Fibroblast of villous mesenchyme (primary cell): ENCODE measurements at places on chromosomes 11 and 22. TPM values are rescaled to one million over a fixed set of nuclear protein-coding genes. Genes with fewer than 3 reads are reported as not detected.
A peak's percentile ranks its signal among the peaks of the same experiment; 100 is the strongest.

- no peak for DNase-seq
These were observed 21.8 kb upstream of the RASD2 start for GRCh38 chr22:35518811-35519210.

DNA sequence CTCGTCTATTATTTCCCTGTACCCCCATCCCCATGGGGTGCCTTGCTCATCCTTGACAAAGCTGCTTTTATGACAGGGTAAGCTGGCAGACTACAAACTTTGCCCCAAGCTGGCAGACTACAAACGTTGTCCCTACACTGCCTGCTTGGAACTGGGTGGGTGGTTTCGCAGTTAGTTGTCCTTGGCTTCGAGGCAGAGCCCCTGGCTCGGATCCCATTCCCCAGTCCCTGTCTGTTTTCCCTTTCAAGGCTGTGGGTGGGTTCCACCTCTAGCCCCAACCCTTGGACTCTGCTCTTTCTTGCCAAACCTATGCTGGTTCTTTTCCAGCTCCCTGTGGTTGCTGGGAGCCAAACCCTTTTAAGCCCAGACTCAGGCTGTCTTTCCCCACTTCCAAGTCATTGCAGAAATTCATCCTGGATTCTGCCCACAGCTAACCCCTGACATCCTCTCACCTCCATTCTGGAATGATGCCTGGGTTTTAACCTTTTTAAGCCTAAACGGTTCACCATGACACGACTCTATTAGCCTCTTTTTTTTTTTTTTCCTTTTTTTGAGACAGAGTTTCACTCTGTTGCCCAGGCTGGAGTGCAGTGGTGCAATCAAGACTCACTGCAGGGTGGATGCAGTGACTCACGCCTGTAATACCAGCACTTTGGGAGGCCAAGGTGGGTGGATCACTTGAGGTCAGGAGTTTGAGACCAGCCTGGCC lies 9.2 kb upstream of the RBM14 start:
- DNase-seq = peak; percentile 77

DNA sequence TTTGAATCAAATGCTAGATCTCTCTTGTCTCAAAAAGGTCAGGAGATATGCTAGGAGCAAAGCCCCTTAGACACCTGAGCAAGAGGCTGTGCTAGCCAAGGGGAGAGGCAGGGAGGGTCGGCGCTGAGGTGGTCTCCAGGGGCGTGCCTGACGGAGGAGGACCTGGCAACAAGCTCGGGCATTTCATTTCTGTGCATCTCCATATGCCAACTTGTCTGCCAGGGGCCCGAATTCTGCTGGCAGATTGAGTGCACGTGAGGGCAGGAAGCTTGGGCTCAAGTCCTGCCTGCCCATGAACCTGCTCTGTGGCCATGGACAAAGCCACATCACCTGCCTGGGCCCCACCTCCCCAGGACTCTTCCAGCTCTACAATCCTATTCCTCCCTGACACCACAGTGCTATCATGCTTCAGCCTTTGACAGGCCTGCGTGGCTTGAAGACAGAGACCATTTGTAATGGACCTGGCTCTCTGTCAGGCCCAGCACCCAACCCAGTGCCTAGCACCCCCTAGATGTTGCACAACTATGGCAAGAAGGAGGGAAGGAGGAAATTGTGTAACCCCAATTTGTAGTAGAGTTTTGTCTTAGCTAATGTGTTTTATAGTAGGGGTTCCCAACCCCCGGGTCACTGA lies 16.3 kb upstream of the VSIG10L2 start:
- no peak for DNase-seq

Gene UCP3
- total RNA-seq = 1.3 and 1.7 TPM in 2 replicates

GRCh38 chr11:35546317-35546716 lies 20.9 kb upstream of the PAMR1 start:
- no peak for DNase-seq

Gene TAGLN
- 4,185 and 5,577 TPM in 2 replicates for total RNA-seq

DNA sequence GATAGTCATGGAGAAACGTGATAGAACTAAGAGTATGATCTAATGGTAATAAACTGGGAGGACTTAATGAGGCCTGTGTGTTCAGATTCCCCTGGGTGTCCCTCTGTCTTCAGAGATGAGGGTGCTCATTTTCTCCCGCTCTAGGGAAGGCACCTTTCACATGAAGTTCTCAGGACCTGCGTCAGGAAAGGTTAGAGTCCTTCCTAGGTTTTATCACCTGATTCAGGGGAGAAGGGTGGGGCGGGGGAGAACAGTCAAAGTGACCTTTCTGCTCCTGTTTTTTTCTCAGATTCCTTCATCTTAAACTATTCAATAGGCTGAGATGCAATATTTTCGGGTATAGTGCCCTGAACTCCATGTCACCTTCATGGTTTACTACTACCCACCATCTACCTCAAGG lies 22.4 kb upstream of the CRTAM start:
- DNase-seq = no peak

DNA sequence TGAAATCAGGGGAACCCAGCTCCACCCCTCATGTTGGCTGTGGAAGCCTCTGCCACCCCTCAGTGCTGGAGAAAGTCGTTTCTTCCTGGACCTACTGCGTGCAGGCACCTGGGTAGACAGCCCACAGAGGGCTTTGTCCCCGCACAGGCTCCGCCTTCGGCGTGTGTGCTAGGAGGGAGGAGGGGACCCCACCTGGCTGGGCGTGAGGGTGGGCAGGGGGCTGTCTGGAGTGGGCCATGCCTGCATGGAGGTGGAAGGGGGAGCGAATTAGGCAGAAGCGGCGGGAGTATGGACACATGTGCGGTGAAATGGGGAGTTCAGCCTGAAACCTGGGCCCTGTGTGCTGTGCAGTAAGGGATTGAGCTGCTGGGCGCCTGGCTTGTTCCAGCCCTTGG lies 49.3 kb downstream of the FBLN1 start:
- DNase-seq = no peak

GRCh38 chr22:23790819-23791737 lies 4.3 kb downstream of the SMARCB1 start:
- peak; percentile 98 for DNase-seq

DNA sequence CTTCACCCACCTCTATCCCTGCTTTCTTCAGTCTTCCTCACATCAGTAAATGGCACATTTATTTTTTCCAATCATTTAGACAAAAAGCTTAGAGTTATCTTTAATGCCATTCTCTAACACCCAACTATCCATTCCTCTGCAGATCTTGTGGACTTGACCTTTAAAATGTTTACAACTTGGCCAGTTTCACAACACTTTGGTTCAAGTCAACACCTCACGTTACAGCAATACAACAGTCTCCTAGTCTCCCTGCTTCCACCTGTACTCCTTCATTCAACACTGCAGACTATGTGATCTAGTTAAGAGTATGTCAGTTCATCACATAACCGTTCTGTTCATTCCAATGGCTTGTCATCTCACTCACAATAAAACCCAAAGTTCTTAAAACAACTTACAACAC lies 305.2 kb downstream of the SWAP70 start:
- peak; percentile 63 for DNase-seq

- DNase-seq = no peak
These were observed 6.2 kb downstream of the KCNC1 start for GRCh38 chr11:17740649-17741235.

GRCh38 chr11:70501933-70502540 lies 103.7 kb downstream of the CTTN start:
- DNase-seq = no peak

Gene TRIM6
- 6.1 and 6.5 TPM in 2 replicates for total RNA-seq

DNA sequence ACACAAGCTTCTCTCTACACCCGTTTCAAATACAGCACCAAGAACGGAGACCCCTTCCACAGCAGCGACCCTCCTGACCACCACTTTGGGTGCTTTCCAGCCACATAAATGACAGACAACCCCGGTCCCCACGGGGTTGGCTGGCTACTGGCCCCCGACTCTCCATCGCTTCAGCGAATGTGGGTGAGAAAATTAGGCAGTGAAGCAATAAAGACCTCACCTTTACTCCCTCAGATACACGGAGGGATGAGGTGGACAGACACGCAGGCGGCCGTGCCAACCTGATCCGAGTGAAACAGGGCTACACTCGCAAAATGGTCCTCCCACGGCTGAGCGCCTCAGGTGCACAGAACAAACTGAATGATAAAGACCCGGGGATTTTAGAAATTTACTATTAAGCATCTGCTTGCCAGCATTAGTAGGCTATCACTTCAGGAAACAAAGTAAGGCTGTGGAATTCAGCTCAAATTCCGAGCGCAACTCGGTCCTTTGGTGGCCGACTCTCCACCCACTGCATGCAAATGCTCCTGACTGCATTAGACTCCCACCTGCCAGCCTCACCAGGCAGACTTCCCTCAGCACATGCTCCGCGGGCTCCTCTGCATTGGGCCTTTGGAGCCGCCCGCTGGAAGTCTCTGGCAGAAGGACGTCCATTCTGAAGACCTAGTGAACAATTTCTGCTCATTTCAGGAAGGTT lies 12.8 kb upstream of the EFCAB6 start:
- DNase-seq = no peak

GRCh38 chr11:76288166-76288980 lies 82.1 kb upstream of the WNT11 start:
- no peak for DNase-seq

DNA sequence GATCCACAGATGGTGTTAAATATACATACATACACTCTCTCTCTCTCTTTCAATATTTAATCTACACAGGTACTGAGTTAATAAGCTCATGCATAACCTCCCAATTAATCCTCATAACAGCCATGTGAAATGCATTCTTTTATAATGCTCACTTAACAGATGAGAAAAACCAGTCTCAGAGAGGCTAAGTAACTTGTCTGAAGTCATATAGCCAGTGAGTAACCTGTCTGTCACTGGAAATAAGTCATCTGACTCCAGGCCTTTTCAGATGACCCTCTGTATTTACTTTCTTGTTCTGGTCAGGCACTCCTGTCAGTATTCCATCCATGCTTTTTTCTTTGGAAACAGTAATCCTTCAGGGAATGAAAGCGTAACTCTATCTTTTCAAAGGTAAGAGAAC lies 594.0 kb upstream of the TENM4 start:
- no peak for DNase-seq

GRCh38 chr11:85712953-85713352 lies 27.0 kb upstream of the CCDC89 start:
- no peak for DNase-seq

DNA sequence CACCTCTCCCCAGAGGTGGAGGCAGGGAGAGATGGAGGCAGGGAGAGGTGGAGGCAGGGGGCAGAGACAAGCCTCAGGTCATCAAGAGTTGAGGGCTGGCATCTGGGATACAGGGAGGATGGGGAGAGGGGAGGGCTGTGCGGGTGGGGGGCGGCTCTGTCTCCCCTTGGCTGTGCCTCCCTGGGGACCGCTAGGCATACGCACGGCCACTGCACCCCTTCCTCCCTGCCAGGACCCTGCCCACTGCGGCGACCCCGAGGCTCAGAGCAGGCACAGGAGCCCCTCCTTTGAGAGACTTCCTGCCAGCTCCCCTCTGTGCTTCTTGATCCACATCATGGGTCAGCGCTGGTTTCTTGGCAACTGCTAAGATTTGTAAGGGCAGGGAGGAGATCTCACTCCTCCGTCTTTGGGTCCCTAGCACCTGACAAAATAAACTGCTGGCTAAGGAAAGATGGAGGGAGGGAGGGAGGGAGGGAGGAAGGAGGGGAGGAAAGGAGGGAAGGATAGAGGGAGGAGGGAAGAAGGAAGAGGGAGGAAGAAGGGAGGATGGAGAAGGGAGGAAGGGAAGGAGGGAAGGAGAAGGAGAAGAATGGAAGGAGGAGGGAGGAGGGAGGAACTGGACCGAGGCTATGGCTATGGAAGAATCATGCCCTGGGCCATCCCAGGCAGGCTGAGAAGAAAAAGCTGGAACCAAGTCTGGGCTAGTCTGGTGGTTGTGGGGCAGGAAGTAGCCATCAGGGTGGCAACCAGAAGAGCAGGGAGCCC lies 18.5 kb downstream of the PRR33 start:
- DNase-seq = peak; percentile 47

DNA sequence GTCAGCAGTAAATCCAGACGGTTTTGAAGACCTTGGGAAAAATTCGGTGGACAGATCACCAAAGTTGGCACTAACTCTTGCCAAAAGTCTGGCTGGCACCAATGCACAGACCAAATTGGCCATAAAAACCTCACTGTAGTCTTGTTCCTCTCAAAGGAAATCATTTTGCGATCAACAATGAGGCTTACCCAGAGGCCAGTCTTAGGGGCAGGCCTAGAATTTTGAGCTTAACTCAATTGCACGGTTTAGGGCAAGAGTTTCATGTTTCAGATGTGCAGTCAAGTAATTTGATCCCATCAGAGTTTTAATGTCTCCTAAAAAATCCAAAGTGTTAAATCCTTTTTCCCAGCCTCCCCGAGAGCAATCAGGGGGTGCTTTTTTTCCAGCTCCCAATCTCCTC lies 19.0 kb downstream of the MPPED2 start:
- DNase-seq = no peak

DNA sequence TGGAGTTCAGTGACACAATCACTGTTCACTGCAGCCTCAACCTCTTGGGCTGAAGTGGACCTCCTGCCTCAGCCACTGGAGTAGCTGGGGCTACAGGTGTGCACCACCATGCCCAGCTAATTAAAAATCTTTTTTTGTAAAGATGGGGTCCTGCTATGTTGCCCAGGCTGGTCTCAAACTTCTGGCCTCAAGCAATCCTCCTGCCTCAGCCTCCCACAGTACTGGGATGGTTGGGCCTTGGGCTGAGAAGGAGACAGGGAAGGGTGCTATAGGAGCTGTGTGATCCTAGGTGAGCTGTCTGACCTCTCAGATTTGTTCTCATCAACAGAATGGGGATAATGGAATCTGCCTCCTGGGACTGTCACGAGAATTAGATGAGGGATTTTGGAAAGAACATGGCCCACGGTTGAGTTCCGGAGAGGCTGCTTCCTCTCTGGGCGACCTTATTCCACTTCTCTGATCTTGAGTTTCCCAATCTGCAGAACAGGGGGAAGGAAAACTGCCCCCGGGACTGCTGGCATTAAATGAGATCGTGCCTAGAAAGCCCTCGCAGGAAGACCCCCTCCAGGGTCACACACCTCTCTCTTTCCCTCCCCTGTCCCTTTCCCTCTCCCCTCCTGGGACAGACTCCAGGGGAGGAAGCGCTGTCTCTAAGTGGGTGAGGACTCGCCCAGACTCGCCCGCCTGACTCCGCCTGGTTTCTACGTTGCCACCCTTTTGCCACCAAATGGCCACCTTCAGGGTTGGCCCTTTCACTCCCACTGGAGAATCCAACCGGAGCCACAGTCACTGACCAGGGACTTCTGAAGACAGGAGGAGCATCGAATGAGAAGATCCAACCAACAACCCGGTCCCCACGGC lies 50.1 kb downstream of the MCM5 start:
- no peak for DNase-seq

DNA sequence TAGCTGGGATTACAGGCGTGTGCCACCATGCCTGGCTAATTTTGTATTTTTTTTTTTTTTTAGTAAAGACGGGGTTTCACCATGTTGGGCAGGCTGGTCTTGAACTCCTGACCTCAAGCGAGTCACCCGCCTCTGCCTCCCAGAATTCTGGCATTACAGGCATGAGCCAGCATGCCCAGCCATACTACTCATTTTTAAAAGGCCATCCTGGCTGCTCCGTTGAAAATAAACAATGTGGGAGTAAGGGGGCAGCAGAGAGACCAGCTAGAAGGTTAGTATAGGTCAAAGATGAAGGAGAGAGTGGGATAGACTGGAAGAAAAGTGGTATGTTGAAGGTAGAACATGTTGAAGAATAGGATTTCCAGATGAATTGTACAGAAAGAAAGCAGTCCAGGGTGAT lies 17.6 kb upstream of the LIN7C start:
- DNase-seq = peak; percentile 20

Gene TSGA10IP
- total RNA-seq = not detected in 2 replicates

- DNase-seq = peak; percentile 54
These were observed 7.8 kb upstream of the TMEM216 start for GRCh38 chr11:61384271-61385242.

GRCh38 chr11:104943561-104943960 lies 24.8 kb downstream of the CASP4 start:
- DNase-seq = no peak
